ENCODE measurements at places on chromosomes 2 and 18. TPM values are rescaled to one million over a fixed set of nuclear protein-coding genes. Genes with fewer than 3 reads are reported as not detected.

The CD28 gene
- not detected for total RNA-seq

The ELOA2 gene
- not detected for total RNA-seq

The PRLH gene
- total RNA-seq: not detected

The LIMS4 gene
- total RNA-seq: not detected
